Chondrocyte (in vitro differentiated cells): ENCODE measurements at places on chromosomes 1 and 21. TPM values are rescaled to one million over a fixed set of nuclear protein-coding genes. Genes with fewer than 3 reads are reported as not detected.

DNA sequence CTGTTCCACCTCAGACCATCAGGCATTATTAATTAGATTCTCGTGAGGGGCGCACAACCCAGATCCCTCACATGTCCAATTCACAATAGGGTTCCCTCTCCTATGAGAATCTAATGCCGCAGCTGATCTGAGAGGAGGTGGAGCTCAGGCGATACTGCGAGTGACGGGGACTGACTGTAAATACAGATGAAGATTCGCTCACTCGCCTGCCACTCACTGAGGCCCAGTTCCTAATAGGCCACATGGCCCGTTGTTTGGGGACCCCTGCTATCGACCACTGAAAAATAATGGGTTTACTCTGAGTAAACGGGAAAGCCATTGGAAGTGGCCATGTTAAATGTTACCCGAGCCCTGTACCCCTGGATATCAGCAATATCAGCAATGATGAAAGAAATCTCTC, 65.9 kb downstream of the GRIK1 start:
- DNase-seq: no peak

DNA sequence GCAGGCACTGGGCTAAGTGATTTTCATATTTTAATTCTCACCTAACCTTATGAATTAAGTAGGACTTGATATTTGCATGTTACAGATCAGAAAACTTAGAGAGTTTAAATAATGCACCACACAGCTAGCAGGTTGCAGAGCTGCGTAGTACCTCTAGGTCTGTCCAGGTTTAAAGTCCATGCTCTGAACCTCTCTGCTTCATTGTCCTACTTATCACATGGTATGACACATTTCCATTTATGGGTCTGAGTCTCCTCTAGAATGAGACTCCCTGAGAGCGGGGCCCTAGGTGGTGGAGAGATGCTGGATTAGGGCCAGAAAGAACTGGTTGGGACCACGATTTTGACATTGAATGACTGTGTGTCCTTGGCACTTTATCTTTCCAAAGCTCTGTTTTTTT, 102.5 kb upstream of the USP24 start:
- no peak for DNase-seq

The CD58 gene
- 15.1 to 20.4 TPM (median 19.6 TPM) in 3 replicates for total RNA-seq

DNA sequence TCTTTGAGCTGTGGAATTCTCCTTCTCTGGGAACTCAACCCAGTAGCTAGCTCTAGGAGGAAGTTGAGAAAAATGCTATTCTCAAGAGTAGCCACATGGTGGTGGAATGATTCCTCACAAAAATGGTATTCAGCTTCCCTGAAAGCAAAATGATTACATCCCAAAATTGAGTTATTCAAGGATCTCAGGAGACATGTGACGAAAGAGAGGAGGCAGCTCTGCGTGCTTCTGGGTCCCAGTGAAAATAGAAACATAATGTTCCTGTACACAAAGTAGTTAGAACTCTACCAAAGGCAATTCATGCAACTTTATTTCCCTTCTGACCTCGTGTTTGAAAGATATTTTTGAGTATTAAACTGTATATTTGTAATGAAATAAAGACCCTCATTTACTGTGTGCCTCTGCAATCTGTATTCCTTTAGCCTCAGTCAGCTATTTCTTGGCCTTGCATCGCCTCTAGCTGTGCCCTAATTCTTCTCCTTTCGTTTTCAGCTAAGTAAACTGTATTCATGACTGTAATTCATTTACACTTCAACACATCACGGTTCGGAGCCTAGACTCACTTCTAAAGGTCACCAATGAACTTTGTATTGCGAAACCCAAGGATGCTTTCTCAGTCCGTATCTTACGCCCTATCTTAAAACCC, 167.3 kb downstream of the FASLG start:
- no peak for DNase-seq

DNA sequence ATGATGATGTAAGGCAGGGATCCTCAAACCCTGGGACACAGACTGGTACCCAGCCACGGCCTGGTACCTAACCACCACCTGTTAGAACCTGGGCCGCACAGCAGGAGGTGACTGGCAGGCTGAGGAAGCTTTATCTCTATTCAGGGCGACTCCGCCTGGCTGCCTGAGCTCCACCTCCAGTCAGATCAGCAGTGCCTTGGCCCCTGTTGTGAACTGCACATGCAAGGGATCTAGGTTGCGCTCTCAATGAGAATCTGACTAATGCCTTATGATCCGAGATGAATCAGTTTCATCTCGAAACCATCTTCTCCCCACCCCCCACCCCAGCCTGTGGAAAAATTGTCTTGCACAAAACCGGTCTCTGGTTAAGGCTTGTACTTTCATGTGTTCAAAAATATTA, 4.2 kb downstream of the RNPC3 start:
- peak; percentile 61 for DNase-seq

DNA sequence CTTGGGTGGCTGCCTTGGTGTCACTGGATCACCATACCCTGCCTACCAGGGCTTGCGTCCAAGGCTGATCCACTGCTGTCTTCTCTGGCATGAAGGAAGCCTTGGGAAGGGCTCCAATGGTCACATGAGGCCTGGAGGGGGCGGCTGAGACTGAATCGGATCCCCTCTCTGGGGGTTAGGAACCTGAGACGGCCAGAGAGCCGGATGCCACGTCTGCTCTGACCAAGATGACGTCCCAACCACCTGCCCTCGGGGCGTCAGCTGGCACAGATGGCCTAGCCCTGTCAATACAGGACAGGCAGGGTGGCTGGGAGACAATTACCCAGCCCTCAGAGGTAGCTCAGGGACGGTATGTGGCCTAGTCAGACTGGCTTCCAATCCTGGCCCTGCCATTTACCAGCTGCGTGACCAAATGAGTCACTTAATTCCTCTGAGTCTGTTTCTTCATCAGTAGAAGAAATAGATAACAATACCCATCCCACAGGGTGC, 5.4 kb downstream of the TRIM62 start:
- no peak for DNase-seq

The FAM72C gene
- total RNA-seq: 0.31 to 0.97 TPM in 2 of 3 replicates, not detected in the other

DNA sequence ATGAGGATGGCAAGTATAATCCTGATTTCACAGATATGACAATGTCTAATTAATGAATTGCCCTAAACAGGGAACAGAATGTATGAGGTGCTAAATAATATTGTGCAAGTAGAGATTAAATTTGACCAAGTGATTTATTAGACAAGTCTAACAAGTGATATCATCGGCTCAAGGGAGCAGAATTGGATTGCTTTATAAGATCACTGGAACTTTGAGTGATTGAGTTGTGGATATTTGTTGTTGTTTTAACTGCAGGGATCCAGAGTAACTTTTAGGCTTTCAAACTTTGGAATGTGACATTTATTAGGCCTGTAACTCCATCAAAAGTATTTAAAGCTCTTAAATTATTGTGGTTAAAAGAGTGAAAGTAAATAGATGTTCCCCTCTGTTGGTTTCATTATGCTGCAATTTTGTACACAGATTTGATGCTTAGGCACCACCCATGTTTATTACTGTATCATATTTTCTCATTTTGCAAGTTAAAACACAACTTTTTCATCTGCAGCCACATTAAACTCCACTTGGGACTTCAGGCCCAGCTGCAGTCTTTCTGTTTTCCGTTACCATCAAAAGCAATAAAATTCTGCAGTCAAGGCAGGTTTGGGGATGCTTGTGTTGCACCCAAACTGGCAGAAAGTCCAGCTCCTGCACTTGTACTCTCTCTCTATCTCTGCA, 206.6 kb downstream of the HLX start:
- no peak for DNase-seq

DNA sequence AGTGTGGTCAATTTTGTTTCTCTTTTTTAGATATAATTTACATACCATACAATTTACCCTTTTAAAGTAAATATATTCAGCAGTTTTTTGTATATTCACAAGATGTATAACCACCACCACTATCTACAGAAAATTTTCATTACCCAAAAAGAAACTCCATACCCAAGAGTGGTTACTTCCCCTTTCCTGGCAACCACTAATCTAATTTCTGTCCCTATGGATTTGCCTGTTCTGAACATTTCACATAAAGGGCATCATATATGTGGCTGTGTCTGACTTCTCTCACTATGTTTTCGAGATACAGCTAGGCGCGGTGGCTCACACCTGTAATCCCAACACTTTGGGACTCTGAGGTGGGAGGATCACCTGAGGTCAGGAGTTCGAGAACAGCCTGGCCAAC, 13.6 kb downstream of the PACC1 start:
- no peak for DNase-seq

The HMGCS2 gene
- total RNA-seq: not detected in 3 replicates
